ENCODE measurements at places on chromosomes 2 and 18.
A peak's percentile ranks its signal among the peaks of the same experiment; 100 is the strongest.

DNA sequence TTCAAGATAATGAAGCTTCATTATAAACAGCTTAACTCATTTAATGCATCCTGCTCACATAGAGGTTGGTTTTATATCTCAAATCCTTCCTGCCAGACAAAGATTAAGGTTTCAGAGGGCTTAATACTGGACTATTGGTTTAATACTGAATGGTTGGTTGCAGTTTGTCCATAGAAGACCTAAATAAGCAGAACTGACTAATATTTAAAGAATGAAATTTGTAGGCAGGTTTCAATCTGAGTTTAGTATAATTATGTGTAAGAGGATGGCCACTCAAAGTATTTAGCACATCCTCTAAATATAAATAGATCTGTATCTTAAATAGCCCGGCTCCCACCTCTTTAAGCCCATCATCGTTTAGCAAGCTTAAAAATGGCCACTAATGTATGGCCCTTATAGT is 92.5 kb downstream of the EPB41L5 start:
- no peak for DNase-seq

DNA sequence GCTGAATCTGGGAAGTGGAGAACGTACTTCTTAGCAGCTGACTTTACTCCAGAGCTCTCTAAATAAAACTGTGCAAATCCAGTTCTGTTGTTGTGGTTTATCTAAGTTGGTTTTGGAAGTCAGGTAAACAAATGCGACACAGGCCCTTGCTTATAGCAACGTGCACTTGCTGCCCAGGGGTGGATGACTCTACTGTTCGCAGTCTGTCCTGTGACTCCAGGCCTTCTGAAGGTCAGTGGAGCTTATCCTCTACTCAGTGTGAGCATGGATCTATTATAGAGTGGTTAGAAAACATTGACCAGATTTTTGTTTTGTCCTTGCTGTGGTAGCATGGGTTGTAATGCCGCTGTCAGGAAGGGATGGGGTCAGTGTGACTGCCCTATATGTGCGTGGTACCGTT is 89.1 kb downstream of the ZNF236 start:
- no peak for DNase-seq

- no peak for DNase-seq
These were observed 63.2 kb downstream of the MOGAT1 start for GRCh38 chr2:222734703-222735014.

- peak; percentile 72 for DNase-seq
These were observed 646 bp downstream of the PHLPP1 start for GRCh38 chr18:62715759-62716615.

Measured in activated naive CD8-positive, alpha-beta T cell treated with anti-CD3 and anti-CD28 coated beads for 36 hours (primary cell).